ENCODE measurements at places on chromosomes 3 and 15.

GRCh38 chr3:99911433-99911832, 93.8 kb downstream of the CMSS1 start:
- no peak for DNase-seq

DNA sequence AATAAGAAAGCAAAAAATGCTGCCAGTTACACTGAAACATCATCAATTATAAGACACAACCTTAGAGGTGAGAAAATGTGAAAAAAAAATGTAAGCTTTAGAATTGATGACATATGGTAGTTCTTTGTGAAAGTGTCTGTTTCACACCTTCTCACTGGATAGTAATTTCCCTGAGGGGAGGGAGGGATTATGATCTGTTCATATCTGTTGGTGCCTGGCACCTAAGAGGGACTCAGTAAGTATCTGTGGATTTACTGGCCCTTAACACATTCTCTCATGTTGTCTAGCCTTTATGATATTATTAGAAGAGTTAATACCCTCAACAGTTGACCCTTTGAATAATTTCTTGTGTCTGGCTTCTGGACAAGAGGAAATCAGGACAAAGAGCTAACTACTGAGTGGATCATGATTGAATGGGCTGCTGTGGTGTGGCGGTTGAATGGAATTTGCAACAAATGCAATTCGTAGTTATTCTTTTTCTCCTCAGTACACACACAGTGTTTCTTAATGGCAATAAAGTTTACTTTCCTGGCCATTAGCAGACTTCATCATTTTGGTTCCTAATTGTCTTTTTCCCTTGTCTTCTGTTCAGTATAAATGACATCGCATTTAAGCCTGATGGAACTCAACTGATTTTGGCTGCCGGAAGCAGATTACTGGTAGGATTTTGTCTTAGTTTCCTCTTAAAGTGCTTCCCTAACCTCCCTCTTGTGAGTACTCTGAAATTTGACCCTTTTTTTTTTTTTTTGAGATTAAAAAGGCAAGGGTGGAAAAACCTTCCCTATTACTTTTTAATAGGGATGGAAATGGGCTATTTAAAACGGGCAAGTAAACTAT, 9.5 kb downstream of the IFT122 start:
- no peak for DNase-seq

- no peak for DNase-seq
These were observed 29.1 kb upstream of the NOX5 start for GRCh38 chr15:68985361-68985891.

- DNase-seq: no peak
These were observed 626.2 kb downstream of the IGSF11 start for GRCh38 chr3:118408431-118408830.

DNA sequence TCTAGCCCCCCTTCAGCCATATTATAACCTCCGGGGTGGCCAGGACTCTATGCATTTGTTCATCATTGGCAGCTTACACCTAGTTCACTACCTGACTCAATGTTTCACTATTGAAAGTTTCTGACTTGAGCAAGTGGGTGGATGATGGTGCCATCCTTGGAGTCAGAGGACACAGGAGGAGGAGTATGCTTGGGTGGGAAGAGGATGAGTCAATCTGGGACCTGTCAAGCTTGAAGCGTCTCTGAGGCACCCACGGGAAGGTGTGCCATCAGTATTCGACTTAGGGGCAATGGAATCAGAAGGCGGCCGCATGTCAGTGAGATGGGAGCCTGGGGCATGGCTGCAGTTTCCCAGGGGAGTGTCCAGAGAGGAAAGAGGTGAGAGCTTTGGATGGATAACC, 133.3 kb downstream of the EPHB1 start:
- no peak for DNase-seq

DNA sequence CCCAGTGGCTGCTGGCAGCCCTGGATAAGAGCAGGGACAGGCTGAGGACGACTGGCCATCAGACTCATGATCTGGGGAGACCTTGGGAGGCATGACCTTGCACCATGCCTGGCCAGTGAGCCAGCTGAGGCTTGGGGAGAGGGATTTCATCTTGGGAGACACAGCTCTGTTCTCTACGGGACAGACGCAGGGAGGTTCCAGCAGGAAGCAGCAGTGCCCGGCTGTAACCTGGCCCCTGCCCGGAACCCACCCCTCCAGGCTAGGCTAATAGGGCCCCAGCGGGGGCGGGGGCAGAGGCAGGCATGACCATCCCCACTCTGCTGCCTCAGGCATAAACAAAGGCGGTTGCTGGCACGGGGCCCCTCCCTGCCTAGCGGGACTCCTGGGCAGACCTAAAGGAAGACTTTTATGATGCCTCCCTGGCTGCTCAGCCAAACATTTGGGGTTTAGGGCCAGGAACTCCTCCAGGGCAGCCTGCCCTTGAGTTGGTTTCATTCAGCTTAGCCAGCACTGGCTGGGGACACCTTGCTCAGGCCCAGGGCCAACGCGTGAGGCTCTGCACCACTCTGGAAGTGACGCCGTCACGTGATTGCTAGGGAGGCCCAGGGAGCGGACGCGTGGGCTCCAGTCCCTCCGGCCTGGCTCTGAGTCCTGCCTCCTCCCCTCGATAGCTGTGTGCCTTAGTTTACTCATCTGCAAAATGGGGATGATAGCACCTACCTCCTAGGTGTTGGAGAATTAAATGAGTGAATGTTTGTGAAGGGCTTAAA, 27.6 kb downstream of the HDAC11 start:
- DNase-seq: no peak

GRCh38 chr3:177062052-177062732, 135.1 kb downstream of the TBL1XR1 start:
- no peak for DNase-seq

DNA sequence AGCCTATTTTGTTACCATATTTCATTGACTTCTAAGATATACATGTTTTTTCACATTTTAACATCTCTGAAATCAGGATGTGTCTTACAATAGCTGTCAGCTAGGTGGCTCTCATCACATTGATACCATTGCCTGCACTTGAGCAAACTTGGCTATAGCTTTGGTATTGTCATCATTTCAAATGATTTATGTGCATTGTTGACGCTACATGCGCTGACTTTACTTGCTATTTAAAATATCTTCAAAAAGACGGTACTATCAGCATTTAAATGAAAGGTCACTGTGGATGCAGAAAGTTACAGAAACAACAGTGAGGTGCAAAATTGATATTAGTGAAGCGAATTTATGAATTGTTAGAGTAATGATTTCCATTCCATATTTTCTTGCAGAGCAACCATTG, 54.0 kb upstream of the ABHD2 start:
- DNase-seq: no peak

GRCh38 chr3:55469957-55470526, 17.1 kb downstream of the WNT5A start:
- DNase-seq: no peak

- DNase-seq: no peak
These were observed 5.0 kb upstream of the FOXB1 start for GRCh38 chr15:59998950-59999611.

DNA sequence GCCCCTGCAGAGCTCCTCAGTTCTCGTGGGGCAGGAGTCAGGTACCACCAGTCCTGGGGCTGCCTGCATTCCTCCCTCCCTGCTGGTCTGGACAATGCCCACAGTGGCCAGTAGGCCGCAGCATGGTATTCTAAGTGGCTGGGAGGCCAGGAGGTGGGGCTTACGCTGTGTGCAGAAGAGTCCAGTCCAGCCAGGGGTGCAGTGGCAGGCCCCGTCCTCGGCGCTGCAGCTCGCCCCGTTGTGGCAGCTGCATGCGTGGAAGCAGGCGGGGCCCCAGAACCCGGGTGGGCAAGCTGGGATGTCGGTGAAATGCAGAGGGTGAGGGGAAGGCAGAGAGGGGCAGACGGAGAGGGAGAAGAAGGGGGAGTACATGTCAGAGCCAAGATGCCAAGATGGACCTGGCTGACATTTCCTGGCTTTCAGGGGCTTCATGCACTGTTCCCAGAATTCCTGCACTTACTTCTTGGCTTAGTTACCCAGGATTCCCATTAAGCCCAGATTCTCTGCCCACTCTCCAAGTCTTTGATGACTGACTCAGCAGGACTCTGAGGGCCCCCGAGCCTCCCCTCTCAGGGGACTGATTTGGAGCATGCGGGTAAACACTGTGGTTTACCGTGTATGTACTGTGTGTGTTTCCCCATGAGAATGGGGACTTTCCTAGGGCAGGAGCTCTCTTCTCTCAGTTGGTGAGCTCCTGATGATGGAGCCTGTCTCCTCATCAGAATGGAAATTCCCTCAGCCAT, 47.5 kb downstream of the RAB11A start:
- DNase-seq: peak; percentile 7

DNA sequence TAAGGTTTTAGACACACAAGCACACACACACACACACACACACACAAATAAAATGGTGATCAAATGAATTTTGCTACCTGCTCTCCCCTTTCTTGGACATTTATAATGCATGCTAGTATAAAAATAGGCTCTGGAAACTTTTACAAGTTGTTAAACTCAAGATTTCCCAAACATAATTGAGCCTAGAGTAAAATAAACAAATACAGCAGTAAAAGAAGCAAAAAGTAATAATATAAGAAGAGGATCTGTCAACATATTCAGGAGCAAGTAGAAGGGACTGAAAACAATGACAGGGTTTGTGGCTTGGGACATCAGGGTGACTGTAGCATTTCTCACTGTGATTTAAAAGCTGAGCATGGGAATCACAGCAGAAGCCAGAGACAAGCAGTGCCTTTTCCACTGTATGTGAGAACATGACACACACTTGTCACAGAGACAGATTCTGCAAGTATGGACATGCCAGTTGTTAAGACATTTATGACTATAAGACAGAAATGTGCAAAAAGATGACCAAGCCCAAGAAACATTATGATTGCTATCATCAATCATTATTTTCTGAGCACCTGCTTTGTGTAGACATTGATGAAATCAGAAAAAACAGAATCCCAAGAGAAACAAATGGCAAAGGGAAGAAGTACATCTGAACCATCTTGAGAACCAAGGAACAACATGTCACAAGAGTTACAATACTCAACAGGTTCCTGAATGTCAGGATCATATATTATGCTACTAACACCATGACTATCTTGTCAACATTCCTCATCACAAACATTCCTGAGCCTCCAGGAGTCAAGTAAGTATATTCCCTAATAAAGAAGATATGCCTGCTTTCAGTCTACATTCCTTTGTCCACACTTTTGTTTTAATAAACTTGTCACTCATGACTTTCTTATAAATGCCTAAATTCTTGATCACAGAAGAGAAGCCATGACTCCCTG, 7.1 kb downstream of the THRB start:
- DNase-seq: no peak

- DNase-seq: no peak
These were observed 110.4 kb upstream of the CTNNB1 start for GRCh38 chr3:41088882-41089281.

GRCh38 chr3:137988152-137988551, 21.8 kb upstream of the CLDN18 start:
- DNase-seq: no peak

DNA sequence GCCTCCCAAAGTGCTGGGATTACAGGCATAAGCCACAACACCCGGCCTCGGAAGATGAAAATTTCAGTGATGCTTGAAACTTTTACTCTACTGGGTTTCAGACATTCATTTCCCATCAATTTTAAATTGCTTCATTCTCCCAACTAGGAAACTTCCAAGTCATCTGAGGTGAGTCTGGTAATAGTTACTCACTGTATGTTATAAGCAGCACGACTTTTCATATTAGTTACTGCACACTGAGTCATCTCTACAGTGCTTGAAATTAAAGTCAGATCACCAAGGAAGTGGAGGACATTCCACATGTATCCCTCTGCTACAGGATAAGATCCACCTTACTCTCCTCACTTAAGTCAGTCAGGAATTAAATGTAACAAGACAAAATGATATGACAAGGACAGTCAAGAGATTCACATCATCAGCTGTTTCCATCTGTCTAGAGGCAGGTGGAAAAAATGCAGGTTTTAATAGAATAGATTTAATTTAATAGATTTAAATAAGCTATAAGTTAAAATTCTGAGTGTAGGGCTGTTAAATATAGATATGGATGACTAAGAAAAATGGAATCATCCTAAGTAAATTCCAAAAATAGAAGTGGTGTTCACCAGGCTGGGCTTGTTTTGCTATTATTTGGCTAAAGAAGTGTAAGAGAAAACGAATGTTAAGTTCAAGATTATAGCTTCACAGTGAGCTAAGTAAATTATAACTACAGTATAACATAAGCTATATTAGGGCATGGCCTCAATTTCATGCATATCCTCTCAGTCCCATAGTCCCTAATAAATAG, 104.4 kb downstream of the TMCO5A start:
- DNase-seq: no peak

DNA sequence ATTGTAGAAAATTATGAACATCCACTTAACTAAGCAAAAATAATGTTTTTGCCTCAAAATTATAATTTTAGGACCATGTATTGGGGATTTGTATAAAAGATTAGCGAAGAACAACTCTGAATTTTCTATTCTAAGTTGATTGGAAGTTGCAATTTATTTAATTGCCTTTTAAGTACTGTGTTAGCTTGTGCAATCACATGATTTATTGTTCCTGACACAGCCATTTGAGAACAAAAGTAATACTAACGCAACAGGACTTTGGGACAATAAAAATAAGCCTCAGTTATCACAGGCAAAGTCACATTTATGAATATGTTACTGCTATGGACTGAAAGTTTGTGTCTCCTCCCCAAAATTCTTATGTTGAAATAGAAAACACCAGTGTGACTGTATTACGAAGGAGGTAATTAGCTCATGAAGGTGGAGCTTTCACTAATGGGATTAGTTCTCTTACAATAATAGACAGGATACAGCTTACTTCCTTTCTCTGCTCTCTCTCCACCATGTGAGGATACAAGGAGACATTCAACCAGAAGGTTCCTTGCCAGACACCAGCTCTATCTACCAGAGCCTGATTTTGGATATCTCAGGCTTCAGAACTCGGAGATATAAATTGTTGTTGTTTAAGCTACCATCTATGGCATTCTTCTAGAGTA, 745.9 kb downstream of the ZBBX start:
- no peak for DNase-seq
